Naive thymus-derived CD4-positive, alpha-beta T cell (primary cell): ENCODE measurements at places on chromosomes 2 and 18.

GRCh38 chr18:3002732-3003131 lies 10.2 kb downstream of the LPIN2 start:
- no peak for DNase-seq

DNA sequence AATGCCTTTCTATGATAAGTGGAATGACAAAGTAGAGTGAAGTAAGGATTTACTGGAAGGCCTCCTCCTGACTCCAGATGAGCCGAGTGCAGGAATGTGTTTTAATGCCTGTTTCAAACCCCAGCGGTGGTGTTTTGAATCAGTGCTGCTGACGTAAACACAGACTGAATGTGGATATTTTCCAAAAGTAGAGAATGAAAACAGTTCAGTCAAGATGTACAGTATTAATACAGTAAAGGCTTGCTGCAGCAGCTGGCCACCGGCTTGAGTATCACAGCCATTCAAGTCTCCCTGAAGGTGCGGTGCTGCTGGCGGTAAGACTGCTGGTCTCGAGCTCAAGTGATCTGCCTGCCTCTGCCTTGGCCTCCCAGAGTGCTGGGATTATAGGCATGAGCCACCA lies 46.7 kb downstream of the ARHGAP28 start:
- DNase-seq, result no peak

DNA sequence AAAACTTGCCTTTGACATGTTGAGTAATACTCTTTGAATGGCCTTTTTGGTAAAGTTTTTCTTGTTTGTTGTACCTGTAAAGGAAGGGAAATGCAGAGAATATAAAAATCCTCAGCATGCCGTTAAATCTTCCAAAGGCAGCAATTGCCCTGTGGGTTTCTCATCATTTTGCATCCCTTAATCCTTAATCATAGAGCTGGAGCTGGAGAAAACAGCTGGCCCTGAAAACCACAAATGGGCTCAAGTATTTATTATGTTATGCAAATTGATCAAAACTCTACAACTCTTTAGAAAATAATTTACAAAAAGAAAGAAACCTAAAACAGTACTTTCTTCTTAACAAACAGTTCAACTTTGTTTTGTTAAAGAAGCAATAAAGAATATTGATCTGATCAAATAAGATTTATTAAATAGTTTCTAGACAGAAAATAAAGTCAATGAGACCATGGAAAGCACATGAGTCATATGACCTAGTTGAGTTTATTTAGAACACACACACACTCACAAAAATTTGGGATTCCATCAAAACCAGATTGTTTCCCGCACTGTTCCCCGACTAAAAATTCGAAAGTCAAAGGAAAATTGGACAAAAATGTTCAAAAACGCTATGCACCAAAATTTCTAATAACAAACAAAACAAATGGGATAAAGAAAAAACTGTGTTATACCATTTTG lies 309.0 kb downstream of the GULP1 start:
- no peak for DNase-seq

GRCh38 chr2:5387406-5387805 lies 304.8 kb upstream of the SOX11 start:
- DNase-seq, result no peak

GRCh38 chr18:47990981-47991380 lies 60.5 kb upstream of the SMAD2 start:
- DNase-seq, result no peak

GRCh38 chr18:3360211-3360610 lies 89.8 kb upstream of the TGIF1 start:
- no peak for DNase-seq
